ENCODE measurements at places on chromosomes 2 and 18.

DNA sequence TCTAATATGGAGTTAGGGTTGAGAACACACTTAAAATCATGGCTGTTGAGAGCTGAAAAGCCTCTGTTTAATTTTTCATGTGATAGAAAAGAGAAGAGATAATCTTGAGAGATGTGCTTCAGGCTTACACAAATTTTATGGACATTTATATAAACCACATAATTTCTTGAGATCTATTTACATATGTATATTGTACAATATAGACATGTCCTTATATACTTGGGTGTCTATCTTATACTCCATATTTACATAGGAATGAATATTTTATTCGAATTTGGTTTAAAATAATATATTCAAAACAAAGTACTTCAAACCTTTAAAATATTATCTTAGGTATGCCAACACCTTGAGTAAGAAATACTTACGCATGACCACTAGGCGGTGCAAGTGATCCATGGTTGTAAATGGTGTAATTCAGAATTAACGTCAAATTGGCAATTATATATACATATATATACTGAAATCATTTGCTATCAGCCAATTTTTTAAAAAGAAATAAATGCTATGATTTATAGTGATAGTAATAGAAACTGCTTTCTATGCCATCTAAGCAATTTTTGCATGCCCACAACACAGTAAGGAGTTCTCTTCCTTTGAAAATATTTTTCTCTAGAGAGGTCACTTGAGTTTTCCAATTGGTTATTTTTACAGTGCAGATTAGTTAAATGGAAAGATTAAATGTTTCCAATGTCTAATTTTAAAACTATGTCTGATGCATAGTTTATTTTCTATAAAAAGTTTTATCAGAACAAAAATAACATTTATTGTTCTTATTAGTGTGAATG lies 37.6 kb upstream of the SPAG16 start:
- DNase-seq = no peak

- no peak for DNase-seq
Measured at GRCh38 chr18:36819621-36820020, 9.2 kb downstream of the TPGS2 start.

GRCh38 chr2:232073699-232074098 lies 112.2 kb downstream of the DIS3L2 start:
- DNase-seq = no peak

DNA sequence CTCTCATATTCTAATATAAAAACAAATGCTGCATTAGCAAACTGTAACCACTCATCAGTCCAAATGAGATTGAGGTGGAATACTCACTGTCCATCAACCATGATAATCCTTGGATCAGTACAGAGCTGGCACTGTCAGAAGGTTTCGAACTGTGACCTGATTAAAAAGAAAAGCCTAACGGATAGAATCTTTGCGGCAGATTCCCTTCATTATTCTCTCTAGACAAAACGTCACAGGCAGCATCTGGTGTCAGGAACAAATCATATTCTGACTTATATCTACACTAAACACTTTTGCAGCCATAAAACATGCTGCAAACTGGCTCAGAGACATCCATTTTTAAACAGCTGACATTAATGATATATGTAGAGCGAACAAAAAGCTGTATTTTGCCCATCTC lies 677.7 kb upstream of the NXPH2 start:
- DNase-seq = no peak

DNA sequence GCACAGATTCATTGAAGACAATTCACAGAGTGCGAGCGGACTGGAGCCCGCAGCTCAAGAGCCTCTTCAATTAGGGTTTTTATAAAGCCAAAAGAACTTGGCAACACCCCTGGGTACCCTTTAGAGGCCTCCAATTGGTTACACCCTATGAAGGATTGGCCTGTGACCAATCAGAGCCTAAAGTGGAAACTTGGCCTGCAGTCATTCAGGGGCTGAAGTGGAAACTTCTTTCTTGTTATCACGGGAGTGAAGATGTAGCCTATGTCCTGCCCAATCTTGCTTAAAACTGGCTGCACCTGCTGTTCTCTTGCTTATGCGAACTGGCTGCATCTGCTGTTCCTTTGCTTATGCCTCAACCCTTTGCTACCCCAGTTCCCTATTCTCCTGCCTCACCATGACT lies 1.8 kb upstream of the HJURP start:
- no peak for DNase-seq

All from sigmoid colon (tissue), 7 donors.